Erythroblast (primary cell): ENCODE measurements at places on chromosomes 11 and 22.

GRCh38 chr22:28440592-28441390 lies 238.8 kb downstream of the TTC28 start:
- DNase-seq = peak; percentile 72

- no peak for DNase-seq
Measured at GRCh38 chr11:93099806-93100205, 98.0 kb downstream of the SLC36A4 start.

GRCh38 chr22:32830957-32831356 lies 29.5 kb downstream of the TIMP3 start:
- no peak for DNase-seq

GRCh38 chr11:67025750-67026149 lies 2.8 kb downstream of the SYT12 start:
- no peak for DNase-seq

DNA sequence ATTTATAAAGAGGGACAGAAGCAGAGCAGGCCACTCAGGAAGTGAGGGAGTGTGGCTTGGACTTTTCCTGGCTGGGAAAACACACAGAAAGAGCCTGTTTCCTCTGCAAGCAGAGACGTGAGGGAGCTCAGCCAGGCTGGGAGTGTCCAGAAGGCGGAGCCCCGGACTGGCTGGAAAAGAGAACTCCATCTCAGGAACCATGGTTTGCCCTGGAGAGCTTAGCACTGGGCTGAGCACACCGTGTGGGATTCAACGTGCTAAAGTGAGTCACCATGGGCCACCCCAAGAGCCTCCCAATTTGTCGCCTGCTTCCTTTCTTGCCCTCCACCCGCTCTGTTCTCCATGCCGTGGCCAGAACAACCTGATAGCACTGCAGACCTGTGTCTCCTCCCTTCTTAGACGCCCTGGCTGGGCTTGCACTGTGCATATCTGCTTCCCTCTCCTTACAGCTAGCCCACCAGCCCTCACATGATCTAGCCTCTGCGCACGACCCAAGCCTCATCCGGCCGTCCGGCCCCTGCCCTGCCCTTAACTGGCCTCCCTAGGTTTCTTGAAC lies 51.8 kb downstream of the GALNT18 start:
- DNase-seq = no peak

- DNase-seq = no peak
Measured at GRCh38 chr11:34382532-34383276, 24.9 kb upstream of the ABTB2 start.

DNA sequence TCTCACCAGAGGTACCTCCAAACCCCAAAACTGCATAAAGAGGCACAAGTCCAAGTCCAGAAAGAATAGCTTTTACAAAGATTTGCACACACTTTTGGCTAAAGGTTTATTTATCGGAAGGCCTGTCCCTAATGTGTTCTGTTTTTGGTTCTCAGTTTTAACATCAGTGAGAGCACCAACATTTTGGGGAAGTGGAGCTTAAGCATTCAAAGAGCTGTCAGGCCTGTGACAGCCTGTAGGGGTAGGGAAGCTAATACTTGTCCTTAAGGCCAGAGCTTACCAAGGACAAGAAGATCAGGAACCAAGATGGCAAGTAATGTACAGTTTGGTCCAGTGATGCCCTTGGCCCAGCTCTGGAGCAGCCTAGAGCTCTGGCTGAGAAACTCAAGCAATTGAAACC lies 38.9 kb upstream of the SCUBE2 start:
- no peak for DNase-seq

GRCh38 chr11:115144014-115144413 lies 360.2 kb downstream of the CADM1 start:
- DNase-seq = no peak

DNA sequence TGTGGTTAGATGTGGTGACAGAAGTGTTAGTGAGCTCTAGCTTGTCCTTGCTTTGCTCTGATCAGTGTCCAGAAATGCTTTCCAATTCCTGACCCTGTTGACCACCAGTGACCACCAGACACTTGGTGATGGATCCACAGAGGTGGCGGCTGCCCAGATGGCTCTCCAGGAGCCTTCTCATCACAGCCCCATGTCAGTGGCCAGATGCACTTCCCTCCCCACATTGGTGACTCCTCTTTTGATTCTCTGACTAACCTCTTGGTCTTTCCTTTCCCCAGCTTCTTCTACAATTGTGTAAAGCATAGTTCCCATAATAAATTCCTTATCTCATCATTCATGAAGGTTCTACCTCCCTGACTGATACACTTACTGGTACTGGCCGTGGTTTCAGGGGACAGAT lies 40.1 kb upstream of the CXCR5 start:
- DNase-seq = peak; percentile 14

- DNase-seq = no peak
Measured at GRCh38 chr11:69202511-69203221, 46.9 kb downstream of the SMIM38 start.

GRCh38 chr11:64930340-64930739 lies 5.4 kb downstream of the GPHA2 start:
- DNase-seq = no peak

GRCh38 chr11:107011977-107012376 lies 6.3 kb downstream of the GUCY1A2 start:
- DNase-seq = no peak
